Fibroblast of skin of right biceps (primary cell): ENCODE measurements at places on chromosomes 7 and 10.
A peak's percentile ranks its signal among the peaks of the same experiment; 100 is the strongest.

GRCh38 chr7:157470701-157471131, 133.9 kb downstream of the DNAJB6 start:
- DNase-seq, result no peak

GRCh38 chr7:46424934-46425333, 503.9 kb upstream of the IGFBP3 start:
- peak; percentile 7 for DNase-seq

GRCh38 chr7:95199779-95200558, 124.4 kb downstream of the PON1 start:
- peak; percentile 62 for DNase-seq

- peak; percentile 71 for DNase-seq
These were observed 359.1 kb downstream of the CRPPA start for GRCh38 chr7:16062269-16062668.

- no peak for DNase-seq
These were observed 35.7 kb downstream of the GSDME start for GRCh38 chr7:24721481-24722001.

DNA sequence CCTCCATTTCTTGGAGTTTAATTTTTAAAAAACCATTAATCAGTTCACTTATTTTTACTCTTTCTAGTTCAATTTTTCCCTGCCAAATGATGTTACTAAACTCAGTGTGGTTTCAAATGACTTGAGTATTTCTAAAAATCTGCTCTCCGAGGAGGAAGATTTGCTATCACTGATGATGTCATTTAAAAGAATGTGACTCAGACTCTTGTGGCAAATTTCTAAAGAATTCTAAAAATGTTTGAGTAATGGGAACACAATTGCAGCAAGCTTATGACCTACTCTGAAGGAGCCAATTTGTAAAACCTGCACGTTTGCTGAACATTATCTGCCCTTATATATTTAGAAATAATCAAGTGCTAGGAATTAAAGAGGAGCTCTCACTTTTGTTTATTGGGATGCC, 88.6 kb downstream of the SPAG6 start:
- DNase-seq, result peak; percentile 93

- DNase-seq, result no peak
These were observed 103.1 kb upstream of the DGKB start for GRCh38 chr7:15005672-15006071.

DNA sequence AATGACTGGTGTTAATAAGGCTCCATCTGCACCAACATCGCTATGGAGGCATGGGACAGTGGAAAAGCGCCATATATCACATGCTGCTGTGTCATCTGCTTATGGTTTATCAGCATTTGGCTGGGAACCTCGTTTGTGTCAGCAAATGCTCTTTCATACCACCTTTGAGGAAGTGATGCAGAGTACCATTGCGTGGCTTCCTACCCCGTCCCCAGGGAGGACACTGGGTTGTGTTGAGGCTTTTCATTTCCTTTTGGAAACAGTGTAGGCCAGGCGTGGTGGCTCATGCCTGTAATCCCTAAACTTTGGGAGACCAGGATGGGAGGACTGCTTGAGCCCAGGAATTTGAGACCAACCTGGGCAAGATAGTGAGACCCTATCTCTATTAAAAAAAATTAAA, 6.8 kb downstream of the TACR2 start:
- peak; percentile 56 for DNase-seq

- no peak for DNase-seq
These were observed 62.5 kb upstream of the KCNMA1 start for GRCh38 chr10:77700086-77700485.

DNA sequence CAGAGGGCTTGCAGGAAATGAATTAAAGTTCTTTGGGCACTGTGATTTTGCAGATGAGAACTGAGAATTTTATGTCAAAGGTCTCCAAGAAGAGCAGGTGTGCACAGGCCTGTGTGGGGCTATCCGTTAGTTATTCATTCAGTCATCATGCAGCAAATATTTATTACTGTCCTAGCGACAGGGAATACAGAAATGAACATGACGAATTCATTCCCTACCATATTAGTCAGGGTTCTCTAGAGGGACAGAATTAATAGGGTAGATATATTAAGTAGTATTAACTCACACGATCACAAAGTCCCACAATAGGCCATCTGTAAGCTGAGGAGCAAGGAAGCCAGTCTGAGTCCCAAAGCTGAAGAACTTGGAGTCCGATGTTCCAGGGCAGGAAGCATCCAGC, 2.9 kb upstream of the MMP21 start:
- DNase-seq, result no peak

DNA sequence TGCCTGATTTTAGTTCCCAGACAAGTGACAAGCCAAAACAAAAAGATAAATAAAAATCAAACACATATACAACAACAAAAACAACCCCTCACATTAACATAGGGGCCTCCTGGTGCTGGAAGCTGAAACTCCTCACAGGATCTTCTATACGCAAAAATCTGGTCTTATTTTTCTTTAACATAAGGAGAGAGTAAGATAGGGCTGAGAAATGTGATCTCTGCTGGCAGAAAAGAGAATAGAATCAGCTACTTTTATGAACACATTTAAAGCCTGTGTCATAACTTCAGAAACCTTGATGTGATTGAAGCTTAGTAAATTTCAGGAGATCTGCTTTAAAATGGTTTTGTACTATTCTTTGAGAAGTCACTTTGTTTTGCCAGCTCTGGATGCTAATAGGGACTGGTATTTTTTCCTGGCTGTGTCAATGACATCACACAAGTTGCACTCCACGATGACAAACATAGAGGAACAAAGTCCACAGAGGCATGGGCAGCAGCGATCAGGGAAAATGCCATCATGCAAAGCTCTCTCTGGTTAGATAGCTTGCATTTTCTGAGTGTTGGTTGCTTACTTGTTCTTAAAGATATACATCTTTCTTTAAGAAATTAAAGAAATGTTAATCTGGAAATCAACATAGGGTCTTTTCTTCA, 176.6 kb upstream of the SP4 start:
- no peak for DNase-seq

GRCh38 chr10:50293513-50294313, 42.4 kb upstream of the ASAH2 start:
- no peak for DNase-seq

- no peak for DNase-seq
These were observed 37.0 kb downstream of the KLF6 start for GRCh38 chr10:3747984-3748383.

GRCh38 chr7:73638911-73639310, 14.6 kb upstream of the MLXIPL start:
- DNase-seq, result no peak

GRCh38 chr10:114103284-114103683, 59.6 kb downstream of the ADRB1 start:
- DNase-seq, result peak; percentile 63

DNA sequence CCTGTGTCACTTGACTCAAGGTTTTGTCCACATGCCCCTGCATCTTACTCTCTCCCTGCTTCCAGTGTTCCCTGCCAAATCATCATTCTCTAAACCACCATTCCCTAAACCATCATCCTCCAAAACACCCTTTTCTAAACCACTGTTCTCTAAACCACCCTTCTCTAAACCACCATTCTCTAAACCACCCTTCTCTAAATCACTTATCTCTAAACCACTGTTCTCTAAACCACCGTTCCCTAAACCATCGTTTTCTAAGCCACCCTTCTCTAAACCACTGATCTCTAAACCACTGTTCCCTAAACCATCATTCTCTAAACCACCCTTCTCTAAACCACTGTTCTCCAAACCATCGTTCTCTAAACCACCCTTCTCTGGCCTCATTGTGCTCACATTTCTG, 142.1 kb downstream of the CXCL12 start:
- DNase-seq, result no peak

DNA sequence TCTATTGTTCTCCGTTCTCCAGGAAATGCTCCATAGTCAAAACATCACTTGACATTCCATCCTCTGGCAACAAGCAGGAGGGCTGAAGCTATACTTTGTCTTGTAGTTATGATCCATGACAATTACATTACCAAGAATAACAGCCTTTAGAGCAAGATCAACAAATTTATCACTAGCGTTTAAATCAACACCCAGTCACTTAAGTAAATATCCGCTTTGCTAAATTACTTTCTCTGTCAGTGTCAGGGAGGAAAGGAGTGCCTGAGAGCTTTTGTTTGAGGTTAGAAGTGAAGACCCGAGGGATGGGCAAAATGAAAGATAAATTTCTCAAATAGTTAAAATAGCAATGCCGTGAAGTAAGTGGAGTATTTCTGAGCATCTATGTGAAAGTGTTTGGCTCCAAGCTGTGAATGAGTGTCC, 236.1 kb upstream of the BMPER start:
- peak; percentile 66 for DNase-seq

- no peak for DNase-seq
These were observed 109.5 kb downstream of the PARD3 start for GRCh38 chr10:34705563-34705962.

DNA sequence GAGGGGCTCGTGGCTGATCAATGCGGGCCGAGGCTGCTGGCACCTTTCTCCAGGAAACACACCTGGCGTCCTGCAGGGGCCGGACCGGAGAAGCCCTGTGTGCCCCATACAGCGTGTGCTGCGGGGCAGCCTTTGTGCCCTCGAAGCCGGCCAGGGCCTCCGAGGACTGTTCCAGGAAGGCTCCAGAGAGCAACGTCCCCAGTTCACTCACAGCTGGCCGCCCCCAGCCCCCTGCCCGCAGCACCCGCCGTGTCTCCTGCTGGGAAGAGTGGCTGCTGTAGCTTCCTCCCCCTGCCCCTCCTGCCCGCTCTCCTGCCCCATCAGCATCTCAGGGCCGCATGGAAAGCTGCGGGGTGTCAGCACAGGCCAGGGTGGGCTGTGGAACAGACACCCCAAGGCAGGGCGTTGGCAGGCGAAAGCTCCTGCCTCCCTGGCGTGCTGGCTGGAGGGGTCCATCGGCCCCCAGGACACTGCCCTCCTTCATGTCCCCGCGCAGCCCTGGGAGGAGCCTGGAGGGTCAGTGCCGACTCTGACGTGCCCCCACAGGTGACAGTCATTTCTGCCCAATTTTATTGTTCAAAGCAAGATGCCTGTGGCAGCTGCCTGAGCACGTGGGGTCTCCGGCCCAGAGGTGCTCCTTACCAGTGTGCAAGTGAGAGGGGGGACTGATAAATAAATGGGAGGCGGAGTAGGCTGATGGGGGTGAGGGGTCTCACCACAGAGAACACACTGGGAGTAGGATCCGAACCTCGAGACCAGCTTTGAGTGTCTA, 95.8 kb upstream of the DIP2C start:
- DNase-seq, result no peak

GRCh38 chr7:65744406-65744805, 128.5 kb upstream of the VKORC1L1 start:
- no peak for DNase-seq

GRCh38 chr7:50214126-50214670, 90.3 kb upstream of the IKZF1 start:
- no peak for DNase-seq

GRCh38 chr7:64307254-64308015, 6.3 kb upstream of the ZNF736 start:
- peak; percentile 89 for DNase-seq

GRCh38 chr7:100372694-100373093, 593 bp upstream of the PILRA start:
- DNase-seq, result no peak

- DNase-seq, result peak; percentile 75
These were observed 12.7 kb upstream of the PDLIM1 start for GRCh38 chr10:95303535-95303934.
